Activated CD4-positive, alpha-beta T cell treated with anti-CD3 and anti-CD28 coated beads, Interleukin-2, amount 50 U/mL, for 16 hours (primary cell): ENCODE measurements at places on chromosomes 5 and 9.

GRCh38 chr5:35487233-35488025 is 130.2 kb upstream of the SPEF2 start:
- no peak for DNase-seq

DNA sequence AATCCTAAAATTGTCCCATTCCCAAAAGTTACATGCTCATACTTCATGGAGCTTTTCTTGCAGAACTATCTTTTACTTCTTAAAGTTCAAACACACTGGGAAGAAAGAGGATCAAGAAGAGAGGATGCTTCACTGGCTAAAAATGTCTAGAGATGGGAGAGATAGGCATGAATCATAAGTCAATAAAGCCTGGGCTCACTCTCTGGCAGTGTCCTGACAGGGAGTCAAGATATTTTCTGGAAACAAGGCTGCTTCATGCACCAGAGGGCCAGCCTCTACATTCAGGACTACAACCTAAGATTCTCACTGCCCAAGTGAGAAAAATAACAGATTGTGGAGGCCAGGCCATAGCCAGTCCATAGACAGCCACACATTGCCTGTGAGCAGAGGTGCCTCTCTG is 1358.4 kb downstream of the EFNA5 start:
- no peak for DNase-seq

DNA sequence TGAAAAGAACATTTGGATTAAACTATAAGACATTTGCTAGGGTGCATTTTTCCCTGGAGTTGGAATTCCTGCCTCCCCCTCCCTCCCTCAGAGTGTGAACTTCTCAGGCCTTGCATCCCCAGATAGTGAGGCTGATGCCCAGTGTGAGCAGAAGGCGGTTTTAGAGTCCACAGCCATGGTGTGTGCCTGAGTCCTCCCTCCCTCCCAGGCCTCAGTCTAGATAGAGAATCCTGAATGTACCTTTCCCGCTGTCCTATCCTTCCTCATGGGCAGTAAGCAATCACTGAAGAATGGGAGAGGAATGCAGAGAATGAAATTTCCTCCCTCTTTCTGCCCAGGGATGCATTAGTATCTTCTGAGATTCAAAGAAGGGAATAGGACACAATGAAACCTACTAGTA is 108.5 kb downstream of the RASGRF2 start:
- no peak for DNase-seq

GRCh38 chr9:130183133-130183762 is 11.0 kb downstream of the NCS1 start:
- no peak for DNase-seq

- no peak for DNase-seq
These were observed 3.3 kb upstream of the IRX1 start for GRCh38 chr5:3592298-3592697.

DNA sequence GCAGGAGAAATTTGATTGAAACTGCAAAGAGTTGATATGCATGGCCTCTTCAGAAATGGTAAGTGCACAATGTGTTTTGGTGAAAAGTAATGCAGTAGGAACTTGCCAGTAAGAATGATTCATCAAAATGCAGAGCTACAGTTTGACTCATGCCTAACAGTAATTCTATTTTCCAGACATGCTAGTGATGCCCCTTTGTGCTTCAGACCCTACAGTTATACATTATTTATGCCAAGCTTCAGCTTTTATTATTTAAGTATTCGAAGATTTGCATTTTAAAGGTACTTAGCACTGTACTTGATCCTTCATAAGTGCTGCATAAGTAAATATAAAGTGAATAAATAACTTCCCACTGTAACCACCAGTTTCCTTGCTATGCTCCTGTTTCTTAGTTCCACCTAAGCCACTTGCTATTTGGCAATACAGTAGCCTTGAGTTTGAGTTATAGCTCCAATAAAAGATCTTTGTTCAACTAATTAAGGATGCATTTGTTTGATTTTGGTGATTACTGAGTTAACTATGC is 3.6 kb upstream of the SPATA31E1 start:
- peak; percentile 6 for DNase-seq

DNA sequence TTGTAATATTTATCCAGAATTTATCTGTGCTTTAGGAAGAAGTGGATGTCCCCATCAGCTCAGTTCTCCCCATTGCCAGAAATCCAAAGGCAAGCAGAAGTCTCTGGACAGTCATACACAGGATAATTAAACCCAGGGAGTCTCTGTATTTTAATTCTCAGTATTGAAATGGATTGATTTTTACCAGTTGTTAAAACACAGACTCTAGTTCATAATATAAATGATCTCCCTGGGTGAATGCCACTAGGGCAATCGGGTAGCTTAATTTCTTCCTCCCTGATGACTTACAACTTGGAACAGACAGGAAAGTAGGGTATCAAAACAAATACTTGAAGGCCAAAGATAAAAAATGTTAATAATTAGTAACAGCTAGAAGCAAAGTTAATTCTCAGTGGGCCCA is 66.5 kb upstream of the DAP start:
- no peak for DNase-seq

DNA sequence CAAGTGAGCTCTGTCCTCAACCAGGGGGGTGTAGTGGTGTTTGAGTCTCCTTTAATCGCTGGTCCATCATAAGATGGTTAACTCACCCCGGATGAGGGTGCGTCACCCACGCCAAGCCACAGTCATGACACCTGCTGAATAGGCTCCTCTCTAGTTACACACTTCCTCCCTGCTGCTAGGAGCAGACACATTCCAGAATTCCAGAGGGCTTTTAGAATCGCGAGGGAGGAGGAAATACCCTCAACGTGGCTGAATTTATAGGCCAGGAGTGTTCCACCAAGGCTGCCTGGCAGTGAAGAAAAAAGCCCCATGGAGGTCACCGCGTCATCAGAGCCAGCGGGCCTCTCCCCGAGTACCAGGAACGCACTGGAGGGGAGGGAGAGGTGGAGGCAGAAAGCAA is 5.1 kb downstream of the GLRX start:
- DNase-seq, result no peak
